Stimulated activated CD4-positive, alpha-beta T cell treated with anti-CD3 and anti-CD28 coated beads, Interleukin-1b, Interleukin-23, amount 100 ng/mL, for 4 hours (primary cell): ENCODE measurements at places on chromosomes 6 and 20.
A peak's percentile ranks its signal among the peaks of the same experiment; 100 is the strongest.

DNA sequence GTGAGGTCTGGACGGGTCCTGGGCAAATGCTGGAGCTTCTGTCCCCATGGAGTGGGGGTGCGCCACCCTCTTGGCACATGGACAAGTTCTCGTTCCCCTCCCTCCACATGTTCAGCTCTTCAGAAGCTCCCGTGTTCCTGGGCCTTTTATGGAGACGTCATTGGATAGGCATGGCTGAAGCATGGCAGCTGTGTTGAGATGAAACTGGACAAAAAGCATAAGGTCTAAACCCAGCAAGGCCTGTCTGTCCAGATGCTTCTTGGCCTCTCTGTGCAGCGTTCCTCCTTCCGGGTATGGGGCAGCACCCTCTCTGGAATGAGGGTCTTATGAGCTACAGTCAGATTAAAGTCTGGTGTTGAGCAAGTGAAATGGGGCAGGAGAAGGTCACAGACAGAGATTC is 26.8 kb downstream of the TBC1D20 start:
- no peak for DNase-seq

GRCh38 chr6:14797875-14798593 is 447.8 kb upstream of the JARID2 start:
- no peak for DNase-seq

DNA sequence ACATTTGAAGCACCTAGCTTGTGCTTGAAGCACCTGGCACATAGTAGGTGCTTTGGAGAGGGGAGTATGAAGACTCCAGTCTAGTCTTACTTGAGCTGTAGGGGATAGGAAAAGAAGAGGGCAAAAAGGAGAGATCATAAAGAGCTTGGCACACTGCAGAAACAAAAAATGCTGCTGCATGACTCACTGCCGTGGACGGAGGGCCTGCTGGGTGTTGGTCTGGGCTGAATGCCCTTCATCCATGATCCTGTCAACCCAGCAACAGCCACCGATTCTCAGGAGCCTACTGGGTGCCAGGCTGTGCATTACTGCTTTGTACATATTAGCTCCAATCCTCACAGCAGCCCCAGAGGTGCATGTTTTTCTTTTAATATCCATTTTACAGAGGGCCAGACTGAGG is 6.0 kb downstream of the PDYN start:
- no peak for DNase-seq

DNA sequence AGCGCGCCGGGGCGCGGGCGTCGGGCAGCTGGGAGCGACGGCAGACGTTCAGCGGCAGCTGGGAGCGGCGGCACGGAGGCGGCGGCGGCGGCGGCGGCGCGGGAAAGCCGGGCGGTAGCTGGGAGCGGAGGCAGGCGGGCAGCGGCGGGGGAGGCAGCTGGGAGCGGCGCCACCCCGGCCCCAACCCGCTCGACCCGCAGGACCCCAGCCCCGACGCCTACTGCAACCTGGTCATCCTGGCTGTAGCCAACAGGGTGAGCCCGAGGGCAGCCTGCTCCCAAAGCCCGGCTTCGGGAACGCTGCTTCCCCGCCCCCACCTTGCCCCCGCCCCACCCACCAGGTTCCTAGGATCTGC is 8.9 kb downstream of the CCM2L start:
- no peak for DNase-seq

- DNase-seq = peak; percentile 36
Measured at GRCh38 chr6:150600301-150601017, 774 bp downstream of the PLEKHG1 start.

GRCh38 chr20:12203399-12203798 is 285.7 kb downstream of the BTBD3 start:
- no peak for DNase-seq
